ENCODE measurements at places on chromosomes 4 and X.

DNA sequence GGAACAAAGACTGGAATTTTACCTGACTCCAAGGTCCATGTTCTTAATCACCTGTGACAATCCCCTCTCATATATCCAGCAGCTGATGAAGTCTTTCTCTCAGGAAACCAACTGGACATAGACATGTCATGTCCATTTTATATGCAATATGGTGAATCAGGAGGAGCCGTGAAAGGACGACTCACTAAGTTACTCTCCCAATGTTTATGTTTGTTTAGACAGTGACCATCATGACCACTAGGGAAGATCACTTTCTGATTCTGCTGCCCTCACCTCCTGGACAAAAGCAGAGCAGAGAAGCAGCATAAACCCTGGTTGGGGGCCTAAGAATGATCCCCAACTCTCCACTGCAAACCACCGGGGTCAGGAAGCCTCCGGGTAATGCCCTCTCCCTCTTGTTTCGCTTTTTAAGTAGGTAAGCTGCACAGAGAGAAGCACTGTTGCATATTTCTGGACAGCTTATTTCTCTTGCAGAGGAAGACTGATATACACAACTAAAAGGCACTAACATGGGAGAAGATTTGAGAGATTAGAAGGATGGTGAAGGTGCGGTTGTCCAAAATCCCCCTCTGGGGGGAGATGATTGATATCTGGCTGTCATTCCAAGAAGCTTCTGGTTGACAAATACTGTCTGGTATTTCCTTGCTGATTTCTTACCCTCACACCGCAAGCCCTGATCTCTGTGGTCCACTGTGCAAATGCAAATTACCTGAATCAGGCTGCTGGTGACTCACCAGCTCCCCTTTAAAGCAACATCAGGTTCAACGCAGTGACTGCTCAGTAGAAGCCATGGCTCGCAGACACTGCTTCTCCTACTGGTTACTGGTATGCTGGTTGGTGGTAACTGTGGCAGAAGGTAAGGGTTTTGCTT, at the start of gene ODAPH:
Gene ODAPH (plus strand): TSS at position 773 of the 871 bp plus-strand sequence. CDS start 17 bp downstream, at position 790.
- DNase-seq = no peak

DNA sequence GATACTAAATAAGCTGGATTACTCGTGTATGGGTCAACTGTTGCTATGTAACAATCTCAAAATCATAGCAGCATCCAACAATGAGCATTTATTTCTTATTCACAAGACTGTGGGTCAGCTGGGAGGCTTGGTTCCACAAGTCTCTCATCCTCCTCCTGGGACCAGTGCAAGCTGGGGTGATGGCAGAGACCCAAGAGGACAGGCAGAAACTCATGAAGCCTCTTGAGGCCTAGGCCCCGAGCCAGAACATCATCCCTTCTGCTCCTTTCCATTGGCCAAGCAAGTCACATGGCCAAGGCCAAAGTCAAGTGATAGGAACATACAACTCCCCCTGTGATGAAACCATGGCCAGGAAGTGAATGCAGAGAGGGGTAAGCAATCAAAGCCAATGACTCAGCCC, 422.1 kb downstream of the BCOR start:
- DNase-seq = no peak

GRCh38 chr4:43471950-43472349, 579.4 kb downstream of the GRXCR1 start:
- DNase-seq = peak; percentile 77

GRCh38 chr4:81137446-81137845, 77.6 kb downstream of the PRKG2 start:
- DNase-seq = no peak

DNA sequence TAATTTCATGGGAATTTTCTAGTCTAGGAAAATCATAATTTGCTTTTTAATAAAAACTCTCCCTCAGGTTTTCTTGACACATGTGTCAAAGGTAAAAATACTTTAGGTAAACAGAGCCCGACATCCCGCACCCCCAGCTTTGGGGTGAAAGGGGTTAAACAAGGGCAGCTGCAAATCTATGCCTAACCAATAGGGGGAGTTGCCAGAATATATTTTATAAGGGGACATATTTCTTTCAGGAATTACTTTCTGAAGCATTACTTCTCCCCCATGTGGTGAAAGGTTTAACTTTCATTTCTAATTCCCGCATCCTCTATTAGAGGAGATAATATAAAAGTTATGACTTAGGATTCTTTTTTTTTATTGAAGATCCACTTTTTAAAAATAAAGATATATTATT, 53.9 kb upstream of the HEPH start:
- DNase-seq = no peak

GRCh38 chr4:176043838-176044588, 21.6 kb upstream of the WDR17 start:
- no peak for DNase-seq

- no peak for DNase-seq
Measured at GRCh38 chr4:151676301-151676700, 84.5 kb downstream of the GATB start.

DNA sequence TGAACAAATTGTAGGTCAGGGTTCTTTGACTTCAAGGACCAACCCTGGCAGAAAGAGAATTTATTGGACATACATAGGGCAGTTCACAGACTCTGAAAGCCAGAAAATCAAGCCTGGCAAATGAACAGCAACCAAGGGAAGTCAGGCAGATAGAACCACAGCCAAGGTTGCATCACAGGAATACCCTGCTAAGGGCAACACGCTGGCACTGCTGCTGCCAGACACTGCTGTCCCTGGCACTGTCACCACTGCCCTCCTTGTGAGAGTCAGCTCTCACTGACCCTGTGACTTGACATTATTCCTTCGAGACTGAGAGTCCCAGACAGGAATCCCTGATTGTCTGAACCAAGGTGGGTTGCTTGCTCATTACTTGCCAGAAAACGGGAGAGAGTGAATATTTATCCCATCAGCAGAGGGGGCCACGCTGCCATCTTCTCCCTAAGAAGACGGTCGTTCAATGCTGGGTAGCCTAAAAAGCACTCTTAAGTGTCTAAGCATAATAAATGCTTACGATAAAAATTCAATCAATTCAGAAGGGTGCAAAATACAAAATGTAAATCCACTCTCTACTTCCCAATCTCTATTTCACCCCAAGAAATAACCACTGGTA, 23.2 kb upstream of the PTTG2 start:
- DNase-seq = no peak

DNA sequence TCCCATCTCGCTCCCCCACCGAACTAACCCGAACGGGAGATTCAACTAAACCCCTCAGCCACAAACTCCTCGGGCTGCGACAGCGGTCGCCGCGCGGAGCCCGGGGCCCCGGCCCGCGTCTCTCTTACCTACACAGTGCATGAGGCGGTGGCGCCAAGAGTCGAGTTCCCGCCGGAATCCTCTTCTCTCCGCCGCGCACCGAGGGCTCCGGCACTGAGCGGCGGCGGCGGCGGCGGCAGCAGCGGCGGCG, 160 bp downstream of the LCORL start:
- peak; percentile 70 for DNase-seq

DNA sequence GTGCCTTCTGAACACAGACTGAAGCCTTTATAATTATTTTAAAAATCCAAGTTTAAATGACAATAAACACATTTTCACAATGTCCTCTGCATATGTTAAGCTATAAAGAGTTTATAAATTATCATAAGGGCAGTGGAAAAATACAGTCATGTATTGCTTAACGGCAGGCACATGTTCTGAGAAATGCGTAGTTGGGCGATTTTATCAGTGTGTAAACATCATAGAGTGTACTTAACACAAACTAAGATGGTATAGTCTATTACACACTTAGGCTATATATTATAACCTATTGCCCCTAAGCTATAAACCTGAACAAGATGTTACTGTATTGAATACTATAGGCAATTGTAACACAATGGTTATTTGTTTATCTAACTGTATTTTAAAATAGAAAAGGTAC, 254.7 kb downstream of the GABRG1 start:
- DNase-seq = no peak

DNA sequence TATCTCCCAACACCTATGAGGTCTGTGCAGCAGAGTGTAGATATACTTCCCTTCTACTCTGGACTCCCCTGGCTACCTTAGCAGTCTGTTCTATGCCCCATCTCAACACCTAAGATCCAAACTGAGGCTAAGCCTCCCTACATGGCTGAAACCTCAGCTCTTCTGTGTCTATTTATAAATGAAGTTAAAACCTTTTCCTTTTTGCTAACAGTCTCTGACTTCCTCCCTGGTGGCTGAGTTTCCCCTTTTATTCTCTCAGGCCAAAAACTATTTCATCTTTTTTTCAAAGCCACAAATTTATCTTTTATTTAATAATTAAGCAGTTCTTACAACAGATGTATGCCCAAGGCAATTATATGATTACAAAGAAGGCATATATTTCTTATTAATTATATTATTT, 111.8 kb upstream of the STIM2 start:
- no peak for DNase-seq

DNA sequence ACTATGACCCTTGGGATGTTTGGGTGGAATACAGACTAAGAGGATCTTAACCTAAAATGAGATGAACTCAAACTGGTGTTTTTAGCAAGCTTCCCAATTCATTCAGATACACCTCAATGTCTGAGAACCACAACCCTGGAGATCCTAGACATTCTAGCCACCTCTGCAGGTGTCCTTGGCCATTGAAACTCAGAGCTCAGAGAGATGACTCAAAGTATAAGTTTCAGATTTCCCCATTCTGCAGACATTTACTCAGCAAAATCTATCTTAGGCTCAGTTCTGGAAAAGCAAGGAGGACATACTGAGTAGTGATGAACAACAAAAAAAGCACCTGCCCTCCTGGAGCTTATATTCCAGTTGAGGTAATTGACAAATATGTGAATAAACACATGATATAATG, 47.8 kb downstream of the COMMD8 start:
- DNase-seq = no peak
